ENCODE measurements at places on chromosomes 13 and 19. TPM values are rescaled to one million over a fixed set of nuclear protein-coding genes. Genes with fewer than 3 reads are reported as not detected.

The DBP gene
- total RNA-seq: 16.6 TPM

The ZNF730 gene
- total RNA-seq: 19.9 TPM

- no peaks in the 10 kb centered on the region for H3K4me1 ChIP-seq
- no peak for DNase-seq
- no peak overlapping the region for H3K4me3 ChIP-seq
- H3K36me3 ChIP-seq: no peaks in the 10 kb centered on the region
- no peaks in the 10 kb centered on the region for H3K27me3 ChIP-seq
- H3K27ac ChIP-seq: no peak overlapping the region
Observed at GRCh38 chr13:94270556-94270955, 208.9 kb downstream of the DCT start.

GRCh38 chr13:99271249-99271648 lies 13.1 kb upstream of the GPR18 start:
- no peaks in the 10 kb centered on the region for H3K27me3 ChIP-seq
- DNase-seq: no peak
- no peaks in the 10 kb centered on the region for H3K4me1 ChIP-seq

GRCh38 chr13:102310691-102311418 lies 91.0 kb downstream of the FGF14 start:
- no peaks in the 10 kb centered on the region for H3K36me3 ChIP-seq
- H3K4me3 ChIP-seq: no peak overlapping the region
- peak; percentile 37 for DNase-seq

DNA sequence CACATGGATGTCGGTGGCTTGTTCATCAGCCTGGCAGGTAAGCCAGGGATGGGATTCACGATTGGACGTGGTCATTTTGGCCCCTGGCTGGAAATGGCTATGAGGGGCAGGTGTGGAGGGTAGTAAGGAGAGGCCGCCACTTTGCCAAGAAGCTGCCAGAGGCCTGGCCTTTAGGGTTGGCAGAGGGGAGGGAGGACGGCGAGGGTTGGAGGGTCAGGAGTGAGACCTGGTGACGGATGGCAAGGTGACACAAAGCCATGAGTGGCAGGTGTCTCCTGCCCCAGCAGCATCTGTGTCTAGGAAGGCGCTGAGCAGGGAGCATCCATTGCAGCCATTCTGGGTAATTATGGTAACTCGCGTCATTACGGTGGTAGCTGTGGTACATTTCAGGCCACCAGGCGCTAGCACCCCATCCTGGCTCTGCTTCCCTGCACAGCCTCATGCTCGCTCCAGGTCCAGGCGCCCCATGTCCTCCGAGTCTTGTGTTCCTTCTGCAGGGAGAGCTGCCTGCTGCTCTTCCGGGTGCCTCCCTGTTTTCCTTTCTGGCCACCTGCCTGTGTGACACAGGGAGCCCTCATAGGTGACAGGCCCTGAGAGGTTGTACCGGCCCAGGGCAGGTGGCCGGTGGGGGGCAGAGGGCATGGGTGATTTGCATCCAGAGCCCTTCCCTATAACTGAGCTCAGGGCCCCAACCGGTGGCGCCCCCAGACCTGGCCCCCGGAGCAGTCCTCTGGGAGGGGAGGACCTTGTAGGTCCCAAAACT lies 4.2 kb downstream of the SSBP4 start:
- H3K36me3 ChIP-seq: peaks cover 53% of the 10 kb centered on the region
- DNase-seq: no peak
- no peaks in the 10 kb centered on the region for H3K27me3 ChIP-seq
- H3K27ac ChIP-seq: no peak overlapping the region

Measured in spinal cord (tissue), 10 donors.